ENCODE measurements at places on chromosomes 6 and 20.

DNA sequence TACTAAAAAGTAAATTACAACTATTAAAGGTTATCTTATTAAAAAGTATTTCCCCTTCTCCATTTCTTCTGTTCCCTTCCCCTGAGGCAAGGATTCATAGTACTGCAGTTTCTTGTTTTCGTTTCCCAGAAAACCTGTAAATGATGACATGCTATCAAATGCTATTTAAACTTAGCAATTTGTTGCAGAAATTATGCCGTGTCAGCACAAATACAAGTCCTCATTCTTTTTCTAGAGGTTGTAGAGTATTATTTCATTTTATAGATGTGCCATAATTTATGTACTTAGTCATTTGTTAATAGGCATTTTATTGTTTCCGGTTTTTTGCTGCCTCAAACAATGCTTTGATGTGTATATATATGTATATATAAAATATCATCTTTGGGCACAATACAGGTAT is 268.4 kb downstream of the PLCB1 start:
- DNase-seq = no peak

DNA sequence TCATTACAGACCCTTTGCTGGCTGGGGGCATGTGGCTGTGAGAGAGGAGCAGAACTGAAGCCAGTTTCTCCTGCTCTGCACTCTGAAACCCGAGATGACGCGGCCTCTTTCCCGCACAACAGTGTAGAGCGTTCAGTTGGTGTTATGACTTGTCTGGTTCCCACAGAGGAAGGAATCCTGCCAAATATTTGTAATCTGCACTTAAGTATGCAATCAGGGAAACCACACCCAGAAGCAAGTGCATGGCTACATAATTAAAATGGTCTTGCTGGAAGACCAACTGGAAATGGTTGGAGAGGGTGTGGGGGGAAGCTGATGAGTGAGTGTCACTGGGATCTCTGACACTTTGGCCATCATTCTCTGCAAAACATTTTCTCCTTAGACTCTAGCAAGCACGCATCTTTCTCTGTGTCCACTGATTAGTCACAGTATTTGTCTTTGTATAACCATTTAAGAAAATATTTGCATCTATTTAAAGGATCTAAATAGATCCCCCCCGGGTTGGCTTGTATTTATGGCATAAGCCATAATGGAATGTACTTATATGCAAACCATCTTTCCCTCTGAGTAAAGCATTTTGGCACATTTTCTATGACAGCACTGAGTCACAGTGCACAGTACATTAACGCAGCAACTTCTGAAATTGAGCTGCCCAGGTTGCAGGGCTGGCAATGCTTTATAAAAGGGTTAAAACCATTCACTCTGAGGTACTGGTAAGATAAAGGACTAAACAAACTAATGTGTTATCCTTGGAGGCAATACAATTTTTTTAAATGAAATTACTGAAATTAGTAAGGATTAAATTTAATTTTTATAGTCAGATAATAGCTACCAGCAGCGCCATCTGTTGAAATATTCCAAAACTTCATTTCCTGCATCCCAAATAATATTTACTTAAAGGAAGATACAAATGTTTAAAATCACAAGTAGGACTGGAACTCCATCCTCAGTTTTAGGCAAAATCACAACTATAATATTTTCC is 76.7 kb downstream of the FOXC1 start:
- no peak for DNase-seq

DNA sequence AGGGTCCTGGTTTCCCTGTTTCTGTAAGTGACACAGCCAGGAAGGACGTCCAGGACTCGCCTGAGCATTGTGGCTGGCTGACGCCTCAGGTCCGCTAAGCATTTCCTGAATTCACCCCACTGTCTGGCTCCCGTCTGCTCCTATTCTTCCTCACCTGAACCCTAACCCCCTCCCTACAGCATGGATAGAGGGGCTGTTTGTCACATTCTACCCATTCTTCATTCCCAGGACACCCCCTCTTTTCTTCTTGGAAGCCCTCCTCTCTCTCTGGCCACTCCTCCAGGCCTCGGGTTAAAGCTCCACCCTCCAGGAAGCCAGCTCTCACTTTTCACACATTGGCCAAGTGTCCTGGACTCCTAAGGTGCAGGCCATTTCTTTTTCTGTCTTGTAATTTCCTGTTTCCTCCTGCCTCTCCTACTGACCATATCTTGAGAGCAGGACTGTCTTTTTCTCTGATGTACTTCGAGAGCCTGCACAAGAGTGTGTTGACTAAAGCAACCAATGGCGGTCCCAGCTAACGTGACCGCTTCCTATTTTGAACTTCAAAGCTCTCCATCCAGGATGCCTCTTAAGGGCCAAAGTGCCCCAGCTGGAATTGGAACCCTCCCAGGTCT is 24.2 kb upstream of the MYMX start:
- no peak for DNase-seq

DNA sequence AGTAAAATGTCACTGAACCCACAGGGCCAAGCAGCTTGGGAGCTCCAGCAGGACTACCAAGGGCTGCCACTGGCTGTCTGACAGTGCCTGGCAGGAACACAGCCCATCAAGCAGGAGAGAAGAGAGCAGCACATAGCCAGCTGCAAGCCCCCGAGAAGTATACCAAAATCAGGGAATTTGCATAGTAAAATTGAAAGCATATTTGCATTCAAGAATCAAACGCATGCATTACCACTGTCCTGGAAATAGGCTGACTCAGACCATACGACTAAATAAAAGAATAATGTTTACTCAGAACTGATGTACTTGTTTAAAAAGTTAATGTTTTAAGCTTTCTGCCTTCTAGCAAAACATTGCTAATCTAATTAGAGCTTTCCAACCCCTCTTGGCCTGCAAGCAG is 298.1 kb downstream of the TFAP2B start:
- DNase-seq = no peak

DNA sequence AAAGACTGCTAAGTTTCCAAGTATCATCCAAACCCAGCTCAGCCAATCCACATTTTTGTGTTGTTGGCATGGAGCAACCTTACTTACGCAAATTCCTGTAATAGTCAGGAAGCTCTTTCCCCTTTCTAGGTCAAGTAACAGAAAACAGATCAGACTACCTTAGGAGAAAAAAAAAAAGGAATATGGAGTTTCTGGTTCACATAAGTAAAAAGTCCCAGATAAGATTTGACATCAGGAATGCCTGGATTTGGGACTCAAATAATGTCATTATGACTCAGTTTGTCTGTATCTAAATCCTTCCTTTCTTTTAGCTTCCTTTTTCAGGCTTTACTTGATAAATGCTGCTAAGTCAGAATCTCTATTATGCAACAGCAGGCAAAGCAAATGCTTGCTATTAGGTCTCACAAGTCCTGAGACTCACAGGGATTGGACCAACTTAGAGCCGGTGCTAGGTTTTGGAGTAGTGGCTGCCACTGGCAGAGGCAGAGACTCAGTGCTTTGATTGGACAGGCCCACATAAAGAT is 44.5 kb downstream of the NCOA7 start:
- DNase-seq = no peak

GRCh38 chr20:32945710-32946221 is 58.5 kb downstream of the SUN5 start:
- DNase-seq = no peak
